Panc1 (cell line): ENCODE measurements at places on chromosomes 12 and 14. TPM values are rescaled to one million over a fixed set of nuclear protein-coding genes. Genes with fewer than 3 reads are reported as not detected.
A peak's percentile ranks its signal among the peaks of the same experiment; 100 is the strongest.

TMEM121 gene
- total RNA-seq = 4.6 TPM

CD163 gene
- 0.64 TPM for total RNA-seq

TMEM63C gene
- total RNA-seq = 2.4 TPM

DNA sequence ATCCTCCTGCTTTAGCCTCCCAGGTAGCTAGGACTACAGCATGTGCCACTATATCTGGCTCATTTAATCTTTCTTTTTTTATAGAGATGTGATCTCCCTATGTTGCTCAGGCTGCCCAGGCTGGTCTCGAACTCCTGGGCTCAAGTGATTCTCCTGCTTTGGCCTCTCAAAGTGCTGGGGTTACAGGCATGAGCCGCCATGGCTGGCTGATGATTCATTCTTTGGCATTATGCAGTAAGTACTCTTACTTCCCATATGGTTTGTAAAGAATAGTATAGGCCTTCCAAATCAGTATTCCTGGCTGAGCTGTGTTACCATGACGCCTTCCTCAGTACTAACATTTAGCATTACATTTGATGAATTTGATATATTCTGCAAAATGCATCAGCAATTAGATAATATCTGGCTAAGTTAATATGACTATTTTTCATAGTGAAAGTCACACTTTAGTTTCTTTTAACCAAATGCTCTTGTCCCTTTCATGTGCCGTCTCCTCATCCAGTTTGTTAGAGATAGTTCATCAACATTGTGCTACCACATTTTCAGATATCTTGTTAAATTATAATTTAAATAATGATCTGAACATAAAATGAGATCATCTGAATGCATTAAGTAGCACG lies 3.2 kb upstream of the MIA2 start:
- no peak for DNase-seq
- no peaks in the 10 kb centered on the region for H3K27me3 ChIP-seq
- H3K27ac ChIP-seq = no peak overlapping the region
- no peaks in the 10 kb centered on the region for H3K36me3 ChIP-seq

GRCh38 chr14:39382463-39382862 lies 49.8 kb downstream of the FBXO33 start:
- no peak for DNase-seq
- H3K36me3 ChIP-seq = no peaks in the 10 kb centered on the region

DNA sequence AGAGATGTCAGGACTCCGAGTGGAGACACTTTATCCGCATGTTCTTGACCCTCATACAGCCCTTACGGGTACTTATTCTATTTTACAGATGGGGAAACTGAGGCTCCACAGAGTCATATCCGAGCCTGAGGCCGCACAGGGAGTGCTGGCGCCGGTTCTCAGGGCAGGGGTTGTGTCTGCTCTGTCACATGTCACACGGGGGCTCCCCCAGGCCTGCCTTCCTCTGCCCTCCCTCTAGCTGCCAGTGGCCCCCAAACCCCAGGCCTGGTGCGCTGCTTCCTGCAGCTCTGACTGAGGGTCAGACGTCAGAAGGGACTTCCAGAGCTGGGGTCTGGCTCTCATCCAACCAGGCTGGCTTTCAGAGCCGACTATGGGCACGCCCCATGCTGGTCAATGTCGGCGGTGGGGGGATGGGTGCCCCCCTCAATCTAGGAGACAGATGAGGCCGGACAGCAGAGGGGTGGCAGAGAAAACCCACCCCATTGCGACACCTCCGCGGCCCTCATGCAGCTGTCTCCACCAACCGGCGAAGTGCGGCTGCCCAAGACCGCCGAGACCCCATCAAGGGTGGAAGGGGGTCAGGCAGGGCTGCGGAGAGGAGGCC lies 811 bp upstream of the INF2 start:
- H3K4me1 ChIP-seq = peaks cover 40% of the 10 kb centered on the region
- DNase-seq = no peak
- peak overlapping the region; percentile 93 for H3K27ac ChIP-seq
- peak overlapping the region; percentile 41 for H3K4me3 ChIP-seq
- peaks cover 6% of the 10 kb centered on the region; the same call in 1 of the 2 replicates for H3K36me3 ChIP-seq

DNA sequence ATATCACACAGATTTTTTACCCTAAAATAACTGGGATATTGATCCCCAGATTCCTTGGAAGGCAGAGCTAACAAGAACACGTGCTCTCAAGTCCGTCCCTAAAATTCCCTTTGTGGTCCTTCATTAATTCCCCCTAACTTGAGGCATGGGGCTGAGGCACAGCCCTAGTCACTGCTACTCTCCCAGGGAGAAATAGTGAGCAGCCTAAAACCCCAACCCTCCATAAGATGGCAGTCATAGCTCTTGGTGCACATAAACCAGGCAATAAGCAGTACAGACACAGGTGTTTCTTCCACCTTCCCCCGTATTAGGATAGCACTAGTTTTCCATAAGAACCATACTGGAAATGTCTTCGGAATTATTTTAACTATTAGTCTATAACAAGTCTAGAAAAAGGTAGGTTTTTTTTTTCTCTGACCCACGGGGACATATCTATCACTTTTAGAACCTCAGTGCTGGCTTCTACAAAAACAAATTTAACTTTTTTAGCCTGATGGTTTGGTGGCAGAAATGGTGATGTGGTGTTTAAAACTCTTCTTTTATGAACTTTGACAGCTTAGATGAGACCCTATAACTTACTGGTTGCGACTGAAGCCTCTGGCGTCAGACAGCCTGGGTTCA lies 3.1 kb upstream of the ARHGEF40 start:
- peaks cover 6% of the 10 kb centered on the region for H3K4me1 ChIP-seq
- no peaks in the 10 kb centered on the region for H3K36me3 ChIP-seq
- no peak overlapping the region for H3K4me3 ChIP-seq
- no peak overlapping the region for H3K27ac ChIP-seq
- peaks cover 2% of the 10 kb centered on the region; the same call in 1 of the 2 replicates for H3K27me3 ChIP-seq
